ENCODE measurements at places on chromosomes 13 and 19.

- DNase-seq = no peak
Measured at GRCh38 chr19:38729653-38730469, 14.4 kb downstream of the CAPN12 start.

DNA sequence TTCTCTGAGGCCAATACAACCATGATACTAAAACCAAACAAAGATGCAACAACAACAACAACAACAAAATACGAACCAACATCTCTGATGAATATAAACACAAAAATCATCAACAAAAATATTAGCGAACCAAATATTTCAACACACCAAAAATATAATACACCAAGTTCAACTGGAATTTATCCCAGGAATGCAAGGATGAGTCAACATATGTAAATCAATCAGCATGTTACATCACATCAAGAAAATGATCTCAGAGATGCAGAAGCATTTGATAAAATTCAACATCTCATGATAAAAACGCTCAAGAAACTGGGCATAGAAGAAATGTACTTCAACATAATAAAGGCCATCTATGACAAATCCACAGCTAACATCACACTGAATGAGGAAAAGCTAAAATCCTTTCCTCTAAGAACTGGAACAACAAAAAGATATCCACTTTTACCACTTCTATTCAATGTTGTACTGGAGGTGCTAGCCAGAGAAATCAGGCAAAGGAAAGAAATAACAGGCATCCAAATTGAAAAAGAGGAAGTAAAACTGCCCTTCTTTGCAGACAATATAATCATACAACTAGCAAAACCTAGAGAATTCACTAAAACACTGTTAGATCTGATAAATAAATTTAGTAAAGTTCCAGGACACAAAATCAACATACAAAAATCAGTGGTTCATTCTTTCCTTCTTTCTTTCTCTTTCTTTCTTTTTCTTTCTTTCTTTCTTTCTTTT is 2448.7 kb upstream of the PCDH20 start:
- peak; percentile 30 for DNase-seq

- DNase-seq = no peak
Measured at GRCh38 chr13:24724714-24725113, 39.3 kb upstream of the RNF17 start.

DNA sequence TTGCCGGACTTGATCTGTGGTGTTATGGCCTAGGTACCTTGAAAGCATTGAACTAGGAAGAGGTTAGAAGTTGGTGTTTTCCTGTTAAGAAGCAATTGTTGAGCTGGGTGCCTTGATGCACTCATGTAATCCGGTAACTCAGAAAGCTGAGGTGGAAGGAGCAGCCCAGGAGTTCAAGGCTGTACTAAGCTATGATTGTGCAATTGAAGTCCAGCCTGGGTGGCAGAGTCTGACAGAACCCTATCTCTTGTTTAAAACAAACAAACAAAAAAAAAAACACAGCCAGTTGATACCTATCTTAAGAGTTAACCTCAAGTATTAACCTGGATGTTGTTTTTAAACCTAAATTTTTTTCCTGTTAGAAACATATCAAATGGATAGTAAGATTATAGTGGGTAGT is 19.3 kb downstream of the SAFB start:
- DNase-seq = no peak

DNA sequence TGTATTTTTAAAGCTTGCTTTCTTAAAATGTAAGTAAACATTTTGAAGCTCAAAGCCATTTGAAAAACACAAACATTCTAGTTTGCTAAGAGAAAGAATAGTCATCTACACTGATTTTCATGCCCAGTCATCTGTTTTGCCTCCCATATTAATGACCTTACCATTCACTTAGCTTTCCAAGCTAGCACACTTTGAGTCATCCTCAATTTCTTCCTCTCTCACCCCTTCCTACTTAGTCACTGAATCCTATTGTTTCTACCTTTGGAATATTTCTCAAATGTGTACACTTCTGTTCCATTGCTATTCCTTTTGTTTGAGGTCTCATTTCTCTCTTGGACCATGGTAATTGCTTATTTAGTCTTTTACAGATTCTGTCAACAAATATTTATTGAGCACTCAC is 7.3 kb upstream of the HS6ST3 start:
- DNase-seq = peak; percentile 59

- no peak for DNase-seq
Measured at GRCh38 chr13:101523154-101524131, 71.0 kb downstream of the ITGBL1 start.

GRCh38 chr19:54644056-54644455 is 13.8 kb downstream of the LILRB1 start:
- DNase-seq = no peak
